ENCODE measurements at places on chromosomes 7 and 10.

DNA sequence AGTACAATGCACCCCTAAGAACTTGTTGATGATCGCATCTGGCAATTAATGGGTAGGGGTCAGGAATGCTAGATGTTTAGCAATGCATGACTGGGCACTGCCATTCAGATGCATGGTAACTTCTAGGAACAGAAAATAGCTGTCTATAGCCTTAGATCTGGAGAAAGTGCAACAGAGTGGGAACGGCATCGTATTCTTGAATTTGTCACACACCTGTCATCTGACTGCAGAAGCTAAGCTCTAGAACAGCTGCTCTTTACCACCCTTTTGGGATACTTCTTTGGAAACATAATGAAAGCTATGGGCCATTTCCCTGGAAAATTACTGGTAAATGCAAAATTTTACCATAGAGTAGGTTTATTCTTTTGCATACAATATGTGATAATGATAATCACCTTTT is 118.1 kb downstream of the SLC25A13 start:
- DNase-seq = no peak

- no peak for DNase-seq
These were observed 2.6 kb downstream of the ZNF655 start for GRCh38 chr7:99560834-99561736.

DNA sequence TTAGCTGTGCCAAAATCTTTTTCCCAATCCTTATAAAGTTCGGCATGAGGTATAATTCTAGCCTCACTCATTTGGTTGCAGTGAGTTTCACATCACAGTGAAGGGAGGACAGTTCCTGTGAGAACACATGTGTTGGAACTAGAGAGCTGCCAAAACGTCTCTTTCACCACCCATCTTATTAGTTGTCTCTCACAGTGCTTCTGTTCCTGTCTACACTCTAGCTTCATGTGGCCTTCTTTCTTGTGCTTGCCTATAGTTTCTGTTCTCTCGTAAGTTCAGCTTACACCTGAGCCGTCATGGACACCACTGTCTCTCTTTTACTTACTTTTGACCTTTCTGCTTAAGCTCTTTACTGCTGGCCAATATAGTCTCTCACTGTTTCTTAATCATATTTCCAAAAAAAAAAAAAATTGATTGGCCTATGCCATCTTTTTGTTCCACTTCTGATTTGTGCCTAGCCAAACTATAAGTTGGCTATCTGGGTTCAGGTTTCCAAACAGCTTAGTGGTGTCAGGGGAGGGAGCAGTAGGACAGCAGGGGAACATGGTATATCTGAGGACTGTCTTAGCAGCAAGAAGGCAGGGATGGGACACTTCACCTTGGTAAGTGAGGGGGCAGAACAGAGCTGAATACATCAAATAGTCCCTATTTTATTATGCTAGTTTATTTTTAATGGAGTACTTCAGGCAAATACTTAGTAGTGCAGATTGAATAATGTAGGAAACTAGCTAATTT is 38.0 kb downstream of the ZNRF2 start:
- no peak for DNase-seq

DNA sequence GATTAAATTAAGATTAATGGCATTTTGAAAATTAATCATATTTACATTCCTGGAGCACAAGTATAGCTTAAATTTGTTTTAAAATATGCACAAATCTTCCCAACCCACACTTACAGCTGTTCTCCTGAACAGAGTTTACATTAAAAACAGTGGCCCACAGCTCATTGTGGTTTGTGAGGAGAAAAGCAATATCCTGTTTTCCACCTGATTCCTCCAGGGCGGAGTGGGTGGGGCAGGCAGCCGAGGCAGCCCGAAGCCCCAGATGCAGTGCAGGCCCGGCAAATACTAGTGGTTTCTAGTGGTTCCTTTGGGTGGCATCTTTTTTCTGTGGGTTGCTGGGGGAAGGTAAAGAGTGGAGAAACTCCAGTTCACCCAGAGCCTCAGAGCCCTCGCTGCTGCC is 280.8 kb downstream of the ARHGAP12 start:
- no peak for DNase-seq

Data from heart right ventricle (tissue), 16 donors.